Activated CD8-positive, alpha-beta memory T cell treated with anti-CD3 and anti-CD28 coated beads, Interleukin-2, amount 10 ng/mL, durations not matched to agents 7 days and 5 days (primary cell): ENCODE measurements at places on chromosomes 7 and 10. TPM values are rescaled to one million over a fixed set of nuclear protein-coding genes. Genes with fewer than 3 reads are reported as not detected.

The CPA2 gene
- not detected for total RNA-seq

The TMEM229A gene
- total RNA-seq, result not detected

The TSPAN15 gene
- 2.5 TPM for total RNA-seq

The PWWP2B gene
- total RNA-seq, result 12.8 TPM

The OR2A12 gene
- not detected for total RNA-seq

The NFKB2 gene
- total RNA-seq, result 199 TPM

The AKR1E2 gene
- total RNA-seq, result 3.1 TPM

- DNase-seq, result no peak
These were observed 62.6 kb upstream of the EN2 start for GRCh38 chr7:155395176-155395797.

GRCh38 chr10:104928734-104929133 lies 287.6 kb downstream of the SORCS3 start:
- no peak for DNase-seq

GRCh38 chr10:132494866-132495630 lies 42.5 kb upstream of the INPP5A start:
- no peak for DNase-seq

GRCh38 chr7:270351-270983 lies 19.5 kb upstream of the FOXL3 start:
- DNase-seq, result no peak

DNA sequence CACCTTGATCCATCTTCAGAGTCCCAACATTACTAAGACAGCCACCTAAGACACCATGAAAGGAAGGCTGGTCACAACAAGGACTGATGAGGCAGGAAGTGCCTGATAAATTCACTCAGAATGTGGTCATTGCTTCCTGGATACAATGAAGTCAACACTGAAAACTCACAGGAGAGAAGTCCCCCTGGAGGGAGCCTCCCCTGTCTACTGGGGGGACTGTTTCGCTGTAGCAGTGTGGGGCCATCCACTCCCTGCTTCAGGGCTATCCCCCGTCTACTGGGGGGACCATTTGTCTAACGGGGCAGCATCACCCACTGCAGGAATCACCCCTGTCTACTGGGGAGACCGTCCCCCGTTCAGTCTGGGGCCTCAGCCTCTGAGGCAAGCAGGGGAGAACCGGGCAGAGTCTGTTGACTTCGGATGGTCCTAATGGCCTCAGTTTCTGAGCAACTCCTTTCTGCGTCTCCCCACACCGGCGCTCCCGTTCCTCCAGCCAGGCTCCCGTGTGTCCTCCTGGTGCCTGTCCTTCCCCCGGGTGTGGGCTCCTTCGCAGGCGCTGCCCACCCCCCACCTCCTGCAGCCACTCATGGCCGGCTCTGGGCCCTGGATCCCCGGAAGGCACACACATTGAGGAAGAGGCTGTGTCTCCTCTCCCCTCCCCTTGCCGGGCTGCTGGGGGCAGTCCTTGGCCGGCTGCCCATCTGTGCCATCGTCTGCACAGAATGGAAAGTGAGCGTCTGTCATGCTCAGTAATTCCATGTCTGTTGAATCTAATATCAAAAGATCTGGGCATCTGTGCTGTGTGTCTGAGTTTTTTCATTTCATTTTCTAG lies 59.9 kb upstream of the DNAJB6 start:
- DNase-seq, result peak; percentile 53

GRCh38 chr7:93927585-93927984 lies 6.0 kb downstream of the GNG11 start:
- no peak for DNase-seq

DNA sequence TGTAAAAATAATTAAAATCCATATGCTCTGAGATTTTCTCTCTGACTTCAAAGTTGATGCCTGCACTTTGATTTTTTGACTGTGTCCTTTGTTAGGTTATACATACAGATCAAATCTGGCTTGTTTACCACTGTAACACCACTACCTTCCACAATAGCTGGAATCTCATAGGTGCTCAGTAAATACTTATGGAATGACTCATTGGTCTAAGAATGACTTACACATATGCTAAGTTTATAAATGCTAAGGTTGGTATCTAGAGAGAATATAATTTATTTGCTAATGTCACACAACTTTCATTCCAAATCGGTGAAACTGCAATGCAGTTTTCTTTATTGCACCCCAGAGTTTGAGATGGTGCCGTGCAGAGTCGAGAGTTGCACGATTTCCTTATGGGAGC lies 578.5 kb downstream of the SH2D4B start:
- no peak for DNase-seq

DNA sequence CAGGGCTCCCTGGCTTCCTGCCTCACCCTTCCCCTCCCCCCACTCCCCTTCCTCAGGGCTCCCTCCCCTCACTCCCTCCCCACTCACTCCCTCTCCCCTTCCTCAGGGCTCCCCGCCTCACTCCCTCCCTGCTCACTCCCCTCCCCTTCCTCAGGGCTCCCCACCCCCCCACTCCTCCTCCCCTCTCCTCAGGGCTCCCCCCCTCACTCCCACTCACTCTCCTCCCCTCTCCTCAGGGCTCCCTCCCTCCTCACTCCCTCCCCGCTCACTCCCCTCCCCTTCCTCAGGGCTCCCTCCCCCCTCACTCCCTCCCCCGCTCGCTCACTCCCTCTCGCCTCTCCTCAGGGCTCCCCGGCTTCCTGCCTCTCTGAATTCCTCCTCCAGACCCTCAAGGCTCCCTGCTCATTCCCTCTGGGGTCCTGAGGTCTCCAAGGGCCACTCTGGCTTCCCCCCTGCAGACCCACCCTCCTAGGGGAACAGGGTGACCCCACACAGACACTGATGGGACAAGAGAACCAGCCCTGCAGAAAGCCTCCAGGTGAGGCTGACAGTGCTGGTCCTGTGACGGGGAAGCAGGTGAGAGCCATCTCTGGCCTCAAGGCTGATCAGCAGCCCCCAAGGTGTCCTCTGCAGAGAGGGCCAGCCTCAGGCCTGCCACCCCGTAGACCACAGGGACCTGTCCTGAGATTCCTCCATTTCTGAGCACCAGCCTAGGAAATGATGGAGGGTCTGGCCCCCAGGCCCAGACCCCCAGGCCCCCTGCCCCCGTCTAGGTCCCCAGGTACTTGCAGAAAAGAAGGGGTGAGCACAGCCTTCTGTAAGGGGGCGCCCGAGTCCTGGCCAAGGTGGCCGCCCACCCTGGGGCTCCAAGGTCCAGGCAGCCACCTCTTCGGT lies 47.2 kb downstream of the PWWP2B start:
- no peak for DNase-seq

DNA sequence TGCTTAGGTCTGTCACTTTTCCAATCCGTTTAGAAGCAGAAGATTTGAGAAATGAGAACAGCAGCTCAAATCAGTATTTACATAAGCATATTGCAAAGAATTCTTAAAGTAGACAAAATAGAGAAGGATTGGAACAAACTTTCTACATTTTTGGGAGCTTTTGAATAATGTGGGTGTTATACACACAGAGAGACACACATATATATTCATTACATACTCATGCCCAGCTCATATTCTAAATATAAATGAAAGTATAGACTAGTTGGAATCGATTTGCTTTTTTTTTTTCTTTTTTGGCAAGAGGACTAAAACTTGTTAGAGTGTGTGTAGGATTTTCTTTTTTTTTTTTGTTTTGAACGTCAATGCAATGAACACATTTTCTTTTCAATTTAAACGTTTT lies 538.9 kb downstream of the AUTS2 start:
- no peak for DNase-seq
